Activated CD4-positive, alpha-beta memory T cell treated with anti-CD3 and anti-CD28 coated beads, Interleukin-2, amount 10 ng/mL, durations not matched to agents 7 days and 5 days (primary cell): ENCODE measurements at places on chromosomes 7 and 10. TPM values are rescaled to one million over a fixed set of nuclear protein-coding genes. Genes with fewer than 3 reads are reported as not detected.

DNA sequence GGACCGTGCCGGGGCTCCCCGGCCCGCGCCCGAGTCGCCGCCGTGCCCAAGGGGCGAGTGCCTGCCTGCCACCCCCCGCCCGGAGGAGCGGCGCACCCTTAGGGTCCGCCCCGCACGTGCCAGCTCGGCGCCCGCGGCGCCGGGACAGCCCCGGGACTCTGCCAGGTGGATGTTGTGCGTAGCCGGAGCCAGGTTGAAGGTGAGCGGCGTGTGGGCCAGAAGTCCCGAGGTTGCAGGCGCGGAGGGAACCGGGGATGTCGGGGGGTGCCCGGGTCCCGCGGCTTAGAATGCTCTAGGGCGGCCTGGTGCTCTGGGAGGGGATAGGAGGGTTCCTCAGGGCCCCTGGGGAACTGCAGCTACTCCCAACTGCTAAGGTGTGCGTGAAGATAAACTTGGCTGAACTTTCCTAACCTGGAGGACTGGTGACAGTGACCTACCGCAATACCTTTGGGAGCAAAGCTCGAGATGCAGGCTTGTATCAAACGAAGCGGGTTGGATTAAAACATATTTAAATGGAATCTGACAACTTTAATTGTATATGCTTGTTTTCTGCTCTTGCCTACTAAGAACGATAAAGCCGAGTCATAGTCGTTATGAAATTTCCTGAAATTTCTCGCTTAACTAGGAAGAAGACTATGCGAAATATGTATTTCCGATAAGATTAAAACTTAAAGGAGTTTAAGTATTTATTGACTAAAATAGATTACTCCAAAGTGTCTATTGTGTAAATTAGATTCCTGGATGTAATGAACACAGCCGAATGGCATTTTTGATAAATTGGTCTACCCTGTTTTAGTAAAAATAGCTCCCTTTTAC is at the start of gene CUX1:
TSS of gene CUX1 (plus strand) at position 156 of the 816 bp plus-strand sequence. CDS start at position 170, 14 bp downstream.
- no peak for DNase-seq

- DNase-seq: no peak
Observed at GRCh38 chr7:112144284-112145059, 61.7 kb downstream of the DOCK4 start.

DNA sequence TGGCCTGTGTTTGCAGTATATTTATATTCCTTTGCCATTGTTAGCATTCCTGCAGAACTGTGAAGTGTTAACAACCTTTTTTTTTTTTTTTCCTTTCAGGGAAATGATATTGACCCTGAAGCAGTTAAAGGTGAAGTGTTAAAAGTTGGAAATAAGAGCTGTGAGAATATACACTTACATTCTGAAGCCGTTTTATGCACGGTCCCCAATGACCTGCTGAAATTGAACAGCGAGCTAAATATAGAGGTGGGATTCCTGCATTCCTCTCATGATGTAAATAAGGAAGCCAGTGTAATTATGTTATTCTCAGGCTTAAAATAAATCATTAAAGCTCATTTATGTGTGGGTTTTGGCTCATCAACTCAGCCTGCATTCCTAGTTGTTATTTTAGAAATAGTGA is 92.8 kb upstream of the CAPZA2 start:
- DNase-seq: no peak

DNA sequence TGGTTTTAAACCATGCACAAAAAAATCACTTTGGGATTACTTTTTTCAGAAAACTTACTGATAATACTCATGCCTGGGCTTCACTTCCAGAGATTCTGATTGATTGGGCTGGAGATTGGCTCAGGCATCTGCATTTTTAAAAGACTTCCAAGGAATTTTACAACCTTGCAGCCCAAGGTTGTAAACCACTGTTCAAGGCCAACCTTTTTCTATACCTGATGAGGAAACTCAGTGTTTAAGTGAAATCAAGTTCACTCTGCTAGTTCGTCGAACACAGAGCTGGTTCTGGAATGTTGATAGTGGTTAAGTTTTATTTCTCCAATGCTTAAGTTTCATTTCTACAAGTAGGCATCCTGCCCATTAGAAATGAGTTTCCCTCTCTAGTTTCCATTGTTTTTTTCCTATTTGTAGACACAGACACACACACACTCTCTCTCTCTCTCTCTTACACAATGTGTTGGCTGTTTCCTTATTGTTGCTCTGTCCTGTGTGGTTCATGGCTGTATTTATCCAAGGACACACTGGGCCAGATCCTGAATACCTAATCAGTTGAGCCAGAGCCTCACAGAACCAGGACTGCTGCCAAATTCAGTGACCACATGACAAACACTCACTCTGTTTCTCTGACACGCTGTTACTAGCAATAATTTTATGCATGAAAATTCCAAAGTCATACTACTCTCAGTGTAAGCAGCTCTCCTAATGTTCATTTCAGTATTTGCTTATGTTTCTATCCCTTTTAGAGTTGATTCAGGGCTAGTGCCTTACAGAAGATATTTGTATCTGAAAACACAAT is 3.7 kb upstream of the IFIT1B start:
- DNase-seq: no peak

The CLDN3 gene
- total RNA-seq: not detected

The SYT15B gene
- total RNA-seq: 0.20 TPM
